ENCODE measurements at places on chromosomes 12 and 14.

GRCh38 chr12:31217356-31218130 is 108.4 kb downstream of the SINHCAF start:
- no peak for DNase-seq

DNA sequence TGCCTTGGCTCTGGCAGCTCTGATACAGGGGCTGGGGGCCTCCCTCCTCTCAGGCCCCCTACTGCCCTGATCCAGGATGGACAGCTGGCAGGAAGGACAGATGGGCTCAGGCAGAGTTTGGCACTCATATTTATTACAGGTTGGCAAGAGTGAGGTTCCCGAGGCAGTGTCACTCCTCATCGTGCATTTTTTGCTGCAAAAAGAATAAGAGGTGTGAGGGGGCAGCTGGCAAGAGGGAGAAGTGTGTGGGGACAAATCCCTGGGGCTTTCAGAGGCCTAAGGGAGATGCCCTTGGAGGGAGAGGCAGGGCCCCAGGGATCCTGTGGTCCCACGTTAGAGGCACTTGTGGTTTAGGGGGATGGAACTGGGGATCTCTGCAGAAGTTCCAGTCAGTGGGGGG is 5.0 kb downstream of the CMTM5 start:
- no peak for DNase-seq

- DNase-seq = peak; percentile 40
Observed at GRCh38 chr12:10363914-10364814, 25.7 kb downstream of the KLRK1 start.

DNA sequence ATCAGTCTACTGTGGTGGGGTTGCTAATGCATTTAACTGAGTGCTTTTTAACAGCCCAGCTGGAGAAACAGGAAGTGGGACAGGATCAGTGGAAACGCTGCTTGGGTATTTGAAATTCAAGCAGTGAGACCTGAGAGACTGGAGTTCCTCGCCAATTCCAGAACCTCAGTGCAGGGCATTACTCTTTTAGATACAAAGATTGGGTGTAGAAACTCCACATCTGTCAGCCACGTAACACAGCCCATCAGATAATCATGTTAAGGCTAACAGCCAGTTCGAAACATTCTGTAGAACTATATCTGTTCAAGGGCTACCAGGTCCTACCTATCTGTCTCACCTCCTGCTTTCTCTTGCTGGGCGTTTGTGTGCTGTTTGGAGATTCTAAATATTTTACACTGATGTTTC is 45.5 kb downstream of the RAD52 start:
- DNase-seq = no peak

DNA sequence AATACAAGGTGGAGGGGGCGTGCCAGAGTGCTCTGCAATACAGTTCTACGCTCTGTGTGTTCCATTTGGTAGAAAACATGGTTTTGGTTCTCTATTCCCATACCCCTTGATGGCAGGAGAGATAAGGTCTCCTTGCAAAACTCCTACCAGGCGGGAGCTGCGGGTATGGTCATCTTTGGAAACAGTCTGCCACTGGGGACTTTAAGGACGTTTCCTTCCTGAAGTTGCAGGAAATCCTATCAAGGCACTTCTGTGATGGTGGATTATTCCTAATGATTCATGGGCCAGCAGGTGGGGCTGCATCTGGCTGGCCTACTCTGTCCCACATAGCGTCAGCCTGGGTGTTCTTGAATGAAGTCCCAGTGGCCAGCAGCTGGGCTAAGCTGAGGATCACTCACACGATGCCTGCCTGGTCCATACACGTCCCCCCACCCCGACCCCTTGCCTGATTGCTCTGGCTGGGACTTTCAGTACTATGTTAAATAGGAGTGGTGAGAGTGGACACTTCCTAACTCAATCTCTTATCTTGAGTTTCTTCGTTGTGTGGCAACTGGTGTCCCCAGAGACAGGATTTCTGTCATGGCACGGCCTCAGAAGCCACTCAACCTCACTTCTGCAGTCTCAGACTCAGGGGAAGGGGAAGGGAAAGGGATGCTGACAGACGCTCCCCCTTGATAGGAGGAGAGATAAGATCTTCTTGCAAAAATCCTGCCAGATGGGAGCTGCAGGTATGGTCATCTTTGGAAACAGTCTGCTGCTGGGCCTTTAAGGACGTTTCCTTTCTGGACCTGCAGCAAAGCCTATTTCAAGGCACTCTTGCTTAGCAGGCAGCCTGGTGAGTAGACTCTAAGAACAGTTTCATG is 61.0 kb upstream of the FKBP4 start:
- DNase-seq = no peak

GRCh38 chr12:12305568-12306300 is 38.9 kb upstream of the LRP6 start:
- DNase-seq = no peak

DNA sequence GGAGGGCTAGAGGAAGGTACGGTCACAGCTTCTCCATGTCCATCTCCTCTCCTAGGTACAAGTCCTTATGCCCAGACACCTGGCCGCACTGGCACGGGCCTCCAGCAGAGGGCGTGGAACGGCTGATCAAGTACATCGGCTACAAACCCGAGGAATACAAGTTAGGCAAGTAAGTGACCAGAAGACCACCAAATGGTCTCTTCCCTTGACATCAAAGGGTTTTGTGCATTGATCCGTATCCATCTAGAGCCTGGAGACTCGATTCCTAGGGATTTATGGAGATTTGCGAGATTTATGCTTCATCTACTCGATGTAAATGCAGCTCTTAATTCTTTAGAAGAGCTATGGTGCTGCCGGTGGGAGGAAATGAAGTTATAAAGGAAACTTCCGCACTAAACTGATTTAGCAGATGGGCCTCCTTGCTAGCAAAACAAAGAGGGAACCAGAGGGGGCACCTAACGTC is 44.2 kb downstream of the KCTD10 start:
- DNase-seq = peak; percentile 85

DNA sequence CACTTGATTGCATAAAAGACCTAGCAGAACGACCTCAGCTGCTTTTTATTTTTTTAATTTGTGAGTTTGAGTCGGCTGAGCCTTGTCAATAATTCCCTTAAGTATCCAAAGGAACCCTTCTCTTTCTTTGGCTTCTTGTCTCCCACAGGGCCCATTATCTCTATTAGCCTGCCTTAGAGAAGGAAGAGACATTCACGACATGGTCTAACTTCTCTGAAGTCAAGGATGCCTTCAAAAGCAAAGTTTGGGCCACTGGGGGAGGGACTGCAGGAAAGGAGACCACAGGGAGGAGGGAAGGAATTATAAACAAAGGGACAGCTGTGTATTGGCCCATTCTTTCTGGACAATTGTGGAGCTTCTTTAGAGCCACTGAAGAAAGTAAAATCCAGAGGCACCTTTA is 126.4 kb downstream of the BRMS1L start:
- no peak for DNase-seq

GRCh38 chr12:75407683-75408082 is 16.8 kb downstream of the GLIPR1L2 start:
- no peak for DNase-seq

GRCh38 chr14:47746986-47747385 is 71.6 kb upstream of the MDGA2 start:
- no peak for DNase-seq

- DNase-seq = no peak
Observed at GRCh38 chr12:41103614-41104013, 84.5 kb upstream of the PDZRN4 start.

GRCh38 chr12:2891240-2892053 is 756 bp downstream of the TULP3 start:
- DNase-seq = peak; percentile 45

DNA sequence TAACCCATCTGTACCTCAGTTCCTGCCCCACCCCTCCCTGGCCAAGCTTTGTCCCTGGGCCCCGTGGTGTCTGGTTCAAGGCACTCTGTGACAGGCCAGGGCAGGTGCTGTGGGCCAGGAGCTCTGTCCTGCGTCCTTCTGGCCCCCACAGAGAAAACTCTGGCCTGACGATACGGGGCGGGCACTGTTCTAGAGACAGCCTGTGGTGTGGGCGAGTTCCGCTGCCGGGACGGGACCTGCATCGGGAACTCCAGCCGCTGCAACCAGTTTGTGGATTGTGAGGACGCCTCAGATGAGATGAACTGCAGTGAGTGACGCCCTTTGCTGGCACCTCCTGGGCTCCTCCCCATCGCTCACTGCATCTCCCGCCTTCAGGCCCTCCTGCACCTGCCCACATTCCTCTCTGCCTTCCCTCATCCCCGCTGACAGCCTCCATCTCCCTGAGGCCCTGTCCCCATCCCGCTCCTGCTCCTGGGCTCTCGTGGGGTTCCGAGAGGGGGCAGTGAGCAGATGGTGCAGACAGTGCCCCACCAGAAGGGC is 22.8 kb upstream of the NXPH4 start:
- no peak for DNase-seq

GRCh38 chr12:121060149-121061001 is 21.3 kb upstream of the OASL start:
- DNase-seq = peak; percentile 73

DNA sequence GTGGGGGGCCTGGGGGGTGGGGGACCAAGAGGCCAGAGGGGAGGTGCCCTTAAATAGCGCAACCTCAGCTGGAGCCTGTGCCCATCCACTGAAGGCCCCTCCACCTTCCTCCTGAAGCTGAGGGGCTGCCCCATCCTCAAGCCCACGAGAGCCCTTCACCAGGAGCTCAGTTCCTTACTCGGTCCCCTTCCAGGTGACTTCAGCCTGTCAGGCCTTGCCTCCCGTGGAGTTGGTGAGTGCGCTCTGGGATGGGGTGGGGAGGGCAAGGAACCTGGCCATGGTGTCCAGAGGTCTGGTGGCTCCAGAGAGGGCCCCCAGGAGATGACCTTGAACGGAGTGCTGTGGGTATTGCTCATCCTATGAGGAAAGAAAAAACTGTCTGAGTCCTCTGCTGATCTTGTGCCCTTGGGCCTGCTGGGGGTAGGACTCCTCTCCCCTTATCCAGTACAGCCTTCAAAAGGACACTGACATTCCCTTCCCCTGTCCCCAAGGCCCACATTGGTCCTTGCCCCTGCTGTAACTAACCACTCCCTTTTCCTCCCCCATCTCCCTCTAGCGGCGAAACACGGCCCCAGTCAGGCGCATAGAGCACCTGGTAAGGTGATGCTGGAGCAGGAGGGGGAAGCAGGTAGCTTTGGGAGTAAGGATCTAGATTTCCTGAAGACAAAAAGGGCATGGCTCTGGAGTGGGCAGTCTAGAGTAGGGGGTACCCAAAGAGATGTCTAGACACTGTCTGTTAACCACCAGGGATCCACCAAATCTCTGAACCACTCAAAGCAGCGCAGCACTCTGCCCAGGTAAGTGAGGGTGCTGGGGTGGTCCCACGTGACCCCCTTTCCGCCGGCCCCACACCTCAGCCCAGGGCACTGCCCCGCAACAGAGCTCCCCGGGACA is 3.6 kb downstream of the TNS2 start:
- DNase-seq = peak; percentile 66
